Right ventricle myocardium superior (tissue), 1 donor: ENCODE measurements at places on chromosomes 5 and 9.

- DNase-seq = no peak
Measured at GRCh38 chr5:116289276-116289675, 204.5 kb downstream of the COMMD10 start.

DNA sequence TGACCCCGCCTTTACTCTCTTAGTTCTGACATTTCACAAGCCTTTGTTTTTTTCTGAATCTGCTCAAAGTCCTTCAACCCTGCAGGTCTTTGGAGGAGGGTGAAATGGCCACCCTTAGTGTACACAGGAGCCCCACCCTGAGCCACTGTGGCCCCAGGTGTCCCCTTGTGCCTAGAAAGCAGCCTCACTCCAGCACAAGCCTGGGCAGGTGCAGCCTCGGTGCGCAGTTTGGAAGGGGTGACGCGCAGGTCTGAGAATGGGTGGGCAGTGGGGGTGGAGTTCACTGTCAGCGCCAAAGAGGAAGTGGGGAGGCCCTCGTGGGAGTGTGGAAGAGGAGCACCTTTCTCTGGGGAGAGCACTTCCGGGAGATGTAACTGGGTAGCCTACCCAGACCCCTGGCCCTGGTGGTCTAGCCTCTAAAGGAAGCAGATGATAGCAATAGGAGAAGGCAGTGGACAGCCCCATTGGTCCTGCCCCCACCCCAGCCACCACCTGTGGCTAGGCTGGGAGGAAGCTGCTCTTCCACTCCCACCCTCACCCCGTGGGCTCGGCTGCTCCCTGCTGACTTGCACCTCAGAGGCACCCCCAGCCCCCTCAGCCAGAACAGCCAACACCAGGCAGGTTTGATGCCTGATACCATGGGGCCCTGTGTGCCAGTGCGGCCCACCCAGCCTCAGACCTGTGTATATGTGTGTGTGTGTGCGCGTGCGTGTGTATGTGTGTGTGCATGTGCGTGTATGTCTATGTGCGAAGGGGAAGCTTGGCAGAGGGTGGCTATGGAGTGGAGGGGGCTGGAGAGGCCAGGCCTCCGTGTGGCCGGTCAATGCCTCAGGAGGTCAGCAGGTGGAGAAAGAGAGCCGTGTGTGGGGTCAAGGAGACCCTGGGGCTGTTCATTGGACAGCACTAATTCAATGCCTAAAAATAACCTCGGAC, 16.8 kb upstream of the DAB2IP start:
- no peak for DNase-seq

- no peak for DNase-seq
Measured at GRCh38 chr9:73529666-73530065, 378.0 kb downstream of the ANXA1 start.

DNA sequence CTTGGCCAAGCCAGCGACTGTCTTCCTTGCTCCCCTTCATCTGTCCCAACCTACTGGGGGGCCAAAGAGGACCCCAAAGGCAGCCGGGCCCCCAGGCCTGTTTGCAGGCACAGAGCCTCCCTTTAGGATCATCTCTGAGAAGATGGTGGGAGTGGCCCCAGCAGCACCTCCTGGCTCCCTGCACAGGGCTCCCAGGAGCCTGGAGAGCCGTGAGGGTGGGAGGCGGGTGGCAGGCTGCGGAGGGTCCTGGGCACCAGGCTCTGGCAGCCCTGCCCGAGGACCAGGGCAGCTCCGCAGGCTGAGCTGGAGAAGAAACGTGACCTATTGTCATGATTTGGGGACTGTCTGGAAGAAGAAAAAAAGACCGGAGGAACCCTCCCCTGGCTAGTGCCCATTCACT, 33.4 kb downstream of the ASS1 start:
- DNase-seq = no peak

DNA sequence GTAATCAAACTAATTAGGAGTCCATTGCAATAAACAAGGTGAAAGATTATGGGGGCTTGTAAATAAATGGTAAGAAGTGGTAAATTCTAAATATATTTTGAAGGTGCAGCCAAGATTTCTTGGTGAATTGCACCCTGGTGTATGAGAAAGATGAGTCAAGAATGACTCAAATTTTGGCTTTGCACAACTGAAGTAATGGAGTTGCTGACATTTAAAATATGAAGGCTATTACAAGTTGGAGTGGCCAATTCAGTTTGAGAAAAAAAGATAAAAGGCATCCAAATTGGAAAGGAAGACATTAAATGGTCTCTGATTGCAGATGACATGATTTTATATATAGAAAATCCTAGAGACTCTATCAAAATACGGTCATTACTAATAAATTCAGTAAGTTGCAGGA, 2330.6 kb downstream of the MAT2B start:
- DNase-seq = no peak

- DNase-seq = no peak
Measured at GRCh38 chr5:100402071-100402470, 133.1 kb upstream of the FAM174A start.

DNA sequence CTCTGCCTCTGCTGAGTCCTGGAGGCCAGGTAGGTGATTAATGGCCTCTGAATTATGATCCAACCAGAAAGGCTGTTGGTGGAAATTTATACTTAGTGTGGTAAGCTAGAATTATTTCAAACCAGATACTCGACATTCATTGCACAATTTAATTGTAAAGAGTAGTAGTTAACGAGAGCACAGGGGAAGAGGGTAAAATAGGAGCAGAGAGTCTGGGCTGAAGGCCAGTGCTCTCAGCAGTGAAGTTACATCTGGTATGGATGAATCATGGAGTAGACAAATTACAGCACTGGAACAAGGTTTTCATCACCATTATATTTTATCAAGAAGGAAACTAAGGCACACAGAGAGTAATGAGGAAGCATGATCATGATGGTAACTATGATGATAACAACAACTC, 92.5 kb downstream of the TLR4 start:
- DNase-seq = no peak

DNA sequence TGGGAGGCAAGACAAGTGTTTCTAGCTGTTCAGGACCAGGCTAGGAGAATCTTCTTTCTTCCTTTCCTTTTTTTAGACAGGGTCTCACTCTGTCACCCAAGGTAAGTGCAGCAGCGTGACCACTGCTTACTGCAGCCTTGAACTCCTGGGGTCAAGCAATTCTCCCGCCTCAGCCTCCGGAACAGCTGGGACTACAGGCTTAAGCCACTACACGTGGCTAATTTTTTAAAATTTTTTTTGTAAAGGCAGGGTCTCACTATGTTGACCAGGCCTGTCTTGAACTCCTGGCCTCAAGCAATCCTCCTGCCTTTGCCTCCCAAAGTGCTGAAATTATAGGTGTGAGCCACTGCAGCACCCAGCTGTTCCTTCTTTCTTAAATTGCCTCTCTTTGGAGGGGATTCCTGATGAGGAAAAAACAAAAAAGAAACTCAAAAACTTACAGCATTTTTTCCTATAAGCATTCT, 53.1 kb downstream of the LHFPL2 start:
- DNase-seq = no peak

DNA sequence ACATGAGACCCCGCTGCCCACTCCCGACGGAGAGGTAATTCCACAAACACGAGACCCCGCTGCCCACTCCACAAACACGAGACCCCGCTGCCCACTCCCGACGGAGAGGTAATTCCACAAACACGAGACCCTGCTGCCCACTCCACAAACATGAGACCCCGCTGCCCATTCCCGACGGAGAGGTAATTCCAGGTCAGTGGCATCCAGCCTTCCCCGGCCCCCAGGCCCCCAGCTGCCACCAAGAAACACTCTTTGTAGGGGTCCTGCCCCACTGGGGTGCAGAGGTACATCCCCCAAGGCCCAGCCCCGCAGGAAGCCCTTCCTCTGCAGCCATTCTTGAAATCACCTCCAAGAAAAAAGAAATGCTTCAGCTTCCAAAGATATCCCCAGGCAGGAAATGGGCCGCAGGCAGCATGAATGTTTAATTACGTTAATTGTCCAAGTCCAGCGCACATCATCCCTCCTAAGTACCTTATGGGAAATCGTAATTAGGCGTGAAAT, 115.9 kb downstream of the ADAMTS2 start:
- no peak for DNase-seq

- no peak for DNase-seq
Measured at GRCh38 chr9:71985297-71985911, 74.0 kb downstream of the C9orf85 start.

DNA sequence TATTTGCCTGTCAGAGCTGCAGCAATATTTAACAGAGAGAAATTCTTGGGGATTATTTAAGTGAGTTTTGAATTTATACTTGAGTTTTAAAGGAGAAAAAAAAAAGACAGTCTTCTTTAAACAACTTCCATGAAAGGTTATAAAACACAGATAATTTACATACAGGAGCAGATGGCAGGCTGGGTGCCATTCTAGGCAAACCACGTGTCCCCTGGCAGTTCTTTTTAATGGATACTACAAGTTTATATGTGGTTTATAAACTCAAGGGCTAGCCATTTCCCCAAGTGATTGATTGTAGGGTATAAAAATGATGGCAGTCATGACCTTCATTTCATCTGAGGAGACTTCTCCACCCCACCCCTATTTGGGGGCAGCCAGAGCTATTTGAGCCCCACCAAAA, 166.6 kb downstream of the FSTL4 start:
- DNase-seq = no peak

DNA sequence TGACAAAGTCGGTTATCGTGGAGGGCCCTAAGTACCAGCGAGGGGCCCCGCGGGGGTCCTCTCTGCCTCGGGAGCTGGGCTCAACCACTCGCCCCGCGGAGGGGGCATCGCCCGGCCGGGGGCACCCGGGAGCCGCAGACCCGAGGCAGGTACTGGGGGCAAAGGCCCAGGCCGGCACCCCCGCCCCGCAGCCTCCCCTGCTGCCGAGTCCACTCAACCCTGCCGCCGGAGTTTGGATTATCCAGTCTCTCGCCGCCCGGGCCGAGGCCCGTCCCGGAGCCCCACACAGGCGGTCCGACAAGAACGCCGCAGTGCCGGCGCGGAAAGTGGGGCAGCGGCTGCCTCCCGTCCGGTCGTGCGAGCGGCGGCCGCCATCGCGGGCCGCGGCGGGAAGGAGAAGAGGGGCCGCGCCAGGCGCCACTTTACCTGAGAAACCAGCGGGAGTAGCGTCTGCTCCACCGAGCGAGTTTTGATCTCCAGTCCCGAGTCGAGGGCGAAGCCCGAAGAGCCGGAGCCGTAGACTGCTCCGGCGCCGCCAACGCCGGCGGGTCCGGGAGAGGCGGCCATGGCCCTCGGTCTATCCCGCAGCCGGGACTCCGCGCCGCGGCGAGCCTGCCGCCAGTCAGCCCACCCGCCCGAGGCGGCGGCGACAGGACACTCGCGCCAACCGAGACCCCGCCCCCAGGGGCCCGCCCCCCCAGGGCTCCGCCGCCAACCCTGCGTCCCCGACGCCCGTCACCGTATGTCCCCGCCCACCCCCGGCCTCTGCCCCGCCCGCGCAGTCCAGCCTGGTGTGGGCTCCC, at the start of gene CTNNAL1:
Gene CTNNAL1 (minus strand): TSS at position 624 of the 803 bp plus-strand sequence. CDS start 57 bp downstream, at position 567.
- DNase-seq = peak; percentile 96

DNA sequence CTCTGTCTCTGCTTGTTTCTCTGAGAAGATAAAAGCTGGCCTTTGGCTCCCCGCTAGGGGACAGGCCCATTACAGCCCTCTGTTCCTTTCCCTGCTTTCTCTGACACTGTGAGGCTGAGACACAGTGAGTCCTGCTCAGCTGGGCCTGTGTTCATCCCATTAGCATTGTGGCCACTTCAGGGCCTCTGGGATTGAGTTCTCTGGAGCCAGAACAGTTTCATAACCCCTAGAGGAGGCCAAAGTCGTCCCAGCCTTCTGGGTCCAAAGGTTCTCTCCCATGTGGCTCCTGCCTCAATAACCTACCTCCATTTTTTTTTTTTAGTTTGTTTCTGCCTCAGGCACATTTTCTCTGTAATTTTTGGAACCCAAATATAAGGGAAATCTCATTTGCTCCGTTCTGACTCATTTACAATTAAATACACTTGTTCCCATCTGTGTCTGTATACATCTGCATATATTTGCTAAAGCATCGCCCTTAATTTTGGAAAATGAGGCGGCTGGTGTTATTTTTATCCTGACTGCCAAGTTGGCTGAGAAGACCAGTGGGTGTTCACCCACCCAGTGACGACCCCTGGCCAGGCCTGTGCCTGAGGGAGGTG, 27.3 kb upstream of the CTNNA1 start:
- no peak for DNase-seq

GRCh38 chr5:135379046-135379654, 19.9 kb downstream of the MACROH2A1 start:
- no peak for DNase-seq

DNA sequence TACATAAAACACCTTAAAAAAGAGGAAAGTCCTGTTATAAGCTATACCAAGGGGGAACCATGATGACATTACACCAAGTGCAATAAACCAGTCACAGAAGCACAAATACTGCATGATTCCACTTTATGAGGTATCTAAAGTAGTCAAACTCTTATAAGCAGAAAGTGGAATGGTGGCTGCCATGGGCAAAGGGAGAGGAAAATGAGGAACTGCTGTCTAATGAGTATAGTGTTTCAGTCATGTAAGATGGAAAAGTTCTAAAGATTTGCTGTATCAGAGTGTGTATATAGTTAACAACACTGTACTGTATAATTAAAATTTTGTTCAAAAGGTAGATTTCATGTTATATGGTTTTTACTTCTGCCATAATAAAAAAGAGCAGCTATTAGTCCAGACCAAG, 34.6 kb upstream of the NR5A1 start:
- DNase-seq = no peak

DNA sequence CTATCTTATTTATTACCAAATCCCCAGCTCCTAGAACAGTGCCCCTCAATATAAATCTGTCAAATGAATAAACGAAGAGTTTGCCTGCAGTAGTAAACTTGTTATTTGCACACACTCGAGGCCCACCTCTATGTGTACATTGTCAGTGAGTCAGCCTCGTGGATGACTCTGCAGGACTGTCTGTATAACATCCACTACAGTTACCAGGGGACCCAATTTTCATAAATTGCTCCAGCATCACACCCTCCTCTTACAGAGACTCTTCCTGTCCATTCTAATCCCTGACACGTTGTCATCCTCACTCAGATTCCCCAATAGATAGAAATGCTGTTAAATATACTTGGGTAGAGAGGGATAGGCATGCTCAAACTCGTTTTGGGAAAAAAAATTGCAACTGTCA, 478.5 kb downstream of the RAB3C start:
- DNase-seq = no peak

DNA sequence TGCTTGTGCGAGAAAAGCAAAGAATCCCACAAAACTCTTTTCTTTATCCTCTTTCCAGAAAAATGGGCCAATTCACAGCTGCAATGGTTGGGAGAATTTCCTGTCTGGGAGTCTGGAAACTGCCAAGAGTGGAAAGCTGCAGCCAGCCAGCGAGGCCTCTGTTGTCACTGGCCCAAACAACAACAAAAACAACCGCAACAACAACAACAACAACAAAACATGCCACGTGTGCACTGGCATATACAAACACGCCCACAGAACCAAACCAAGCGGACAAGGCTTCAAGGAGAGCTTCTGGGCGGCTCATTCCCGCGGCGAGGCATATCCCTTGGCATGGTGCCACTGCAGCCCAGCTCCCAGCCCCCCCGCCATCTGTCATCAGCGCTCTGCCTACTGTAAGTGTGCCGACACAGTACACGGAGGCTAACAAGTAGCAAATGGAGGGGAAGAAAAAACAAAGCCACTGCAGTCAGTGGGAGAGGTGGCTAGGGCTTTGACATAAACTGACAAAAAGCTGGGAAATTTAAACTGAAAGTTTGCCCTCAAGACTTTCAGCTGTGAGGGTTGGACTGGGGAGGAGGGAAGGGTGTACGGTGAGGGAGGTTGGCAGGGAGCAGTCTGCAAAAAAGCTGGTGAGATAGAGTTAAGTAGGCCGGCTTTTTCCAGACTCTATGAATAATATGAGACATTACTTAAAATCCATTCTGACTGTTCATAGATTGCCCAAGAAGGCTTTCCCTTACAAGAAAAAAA, 165.0 kb upstream of the ZNF462 start:
- DNase-seq = peak; percentile 91

- DNase-seq = no peak
Measured at GRCh38 chr9:74742792-74743730, 144.7 kb downstream of the TRPM6 start.
